ENCODE measurements at places on chromosomes 2 and 18.

DNA sequence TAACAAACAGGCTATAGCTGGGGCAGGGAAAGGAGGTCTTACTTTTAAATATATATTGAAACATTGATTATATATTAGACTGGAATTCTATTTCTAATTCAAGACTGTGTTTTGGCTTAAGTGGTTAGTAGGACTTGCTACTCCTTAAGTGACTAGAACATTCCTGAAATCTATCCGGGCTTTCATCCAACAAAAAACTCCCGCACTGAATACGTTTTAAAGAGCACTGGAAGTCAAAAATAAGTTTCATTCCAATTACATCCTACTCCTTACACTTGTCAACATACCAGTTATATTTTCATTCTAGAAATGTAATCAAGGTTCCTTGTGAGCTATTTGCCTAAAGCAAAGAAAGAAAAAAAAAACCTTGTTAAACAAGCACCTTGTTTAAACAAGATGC, 204.6 kb downstream of the SP3 start:
- DNase-seq, result no peak

GRCh38 chr18:24656551-24657443, 196.4 kb downstream of the HRH4 start:
- no peak for DNase-seq

- DNase-seq, result no peak
Measured at GRCh38 chr2:101007415-101008345, 5.6 kb downstream of the RPL31 start.

GRCh38 chr2:156115338-156115737, 217.2 kb downstream of the NR4A2 start:
- DNase-seq, result peak; percentile 9

GRCh38 chr2:68708629-68709028, 26.0 kb upstream of the ARHGAP25 start:
- DNase-seq, result no peak

DNA sequence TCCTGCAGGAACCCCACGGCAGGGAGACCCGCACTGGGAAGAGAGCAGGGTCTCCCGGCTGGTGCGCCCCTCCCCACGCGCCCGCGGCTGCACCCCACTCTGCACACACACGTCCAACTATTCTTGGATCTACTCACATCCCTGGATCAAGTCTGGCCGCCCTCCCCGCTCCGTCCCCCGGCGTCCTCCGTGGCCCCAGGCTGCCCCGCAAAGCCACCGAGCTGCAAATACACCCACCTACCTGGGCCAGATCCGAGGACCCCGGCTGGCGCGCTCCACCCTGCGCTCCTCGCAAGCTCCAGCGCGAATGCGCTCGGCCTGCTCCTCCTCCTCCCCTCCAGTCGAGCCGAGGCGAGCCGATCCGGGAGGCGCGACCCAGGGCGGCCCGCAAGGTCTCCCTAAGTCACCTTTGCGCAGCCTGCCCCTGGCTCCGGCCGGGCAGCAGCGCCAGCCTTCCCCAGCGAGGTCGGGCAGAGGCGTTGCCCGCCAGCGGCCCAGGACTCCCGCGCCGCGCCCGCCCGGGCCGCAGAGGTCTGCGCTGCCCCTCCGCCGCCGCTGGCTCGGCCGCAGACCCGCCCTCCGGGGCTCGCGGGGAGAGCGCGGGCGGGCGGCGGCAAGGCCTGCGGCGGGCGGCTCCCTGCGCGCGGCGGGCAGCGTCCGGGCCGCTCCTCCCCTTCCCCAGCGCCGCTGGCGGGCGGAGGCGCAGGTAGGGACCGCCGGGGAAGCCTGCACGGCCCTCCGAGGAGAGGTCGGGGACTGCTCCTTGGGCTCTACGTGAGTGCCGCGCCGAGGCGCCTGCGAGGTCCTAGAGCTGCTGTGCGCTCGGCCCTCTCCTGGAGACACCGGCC, 126.0 kb downstream of the OSBPL1A start:
- DNase-seq, result peak; percentile 71

DNA sequence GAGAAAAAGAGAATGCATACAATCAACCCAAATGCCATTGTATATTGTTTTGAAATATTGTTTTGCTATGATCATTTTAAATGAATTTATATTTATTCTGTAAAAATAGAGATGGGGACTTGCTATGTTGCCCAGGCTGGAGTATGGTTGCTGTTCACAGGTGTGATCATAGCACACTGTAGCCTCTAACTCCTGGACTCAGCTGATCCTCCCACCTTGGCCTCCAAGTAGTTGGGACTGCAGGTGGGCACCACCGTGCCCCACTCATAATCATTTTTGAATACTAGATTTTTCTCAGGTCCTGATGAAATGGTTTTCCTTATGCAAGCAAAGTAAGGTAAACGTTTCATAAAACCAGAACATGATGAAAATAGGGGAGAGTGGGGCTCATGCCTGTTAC, 46.3 kb downstream of the TMEM17 start:
- no peak for DNase-seq

GRCh38 chr2:6787376-6787775, 78.3 kb downstream of the CMPK2 start:
- DNase-seq, result no peak

- peak; percentile 14 for DNase-seq
Measured at GRCh38 chr2:147331790-147332419, 512.9 kb upstream of the ACVR2A start.

DNA sequence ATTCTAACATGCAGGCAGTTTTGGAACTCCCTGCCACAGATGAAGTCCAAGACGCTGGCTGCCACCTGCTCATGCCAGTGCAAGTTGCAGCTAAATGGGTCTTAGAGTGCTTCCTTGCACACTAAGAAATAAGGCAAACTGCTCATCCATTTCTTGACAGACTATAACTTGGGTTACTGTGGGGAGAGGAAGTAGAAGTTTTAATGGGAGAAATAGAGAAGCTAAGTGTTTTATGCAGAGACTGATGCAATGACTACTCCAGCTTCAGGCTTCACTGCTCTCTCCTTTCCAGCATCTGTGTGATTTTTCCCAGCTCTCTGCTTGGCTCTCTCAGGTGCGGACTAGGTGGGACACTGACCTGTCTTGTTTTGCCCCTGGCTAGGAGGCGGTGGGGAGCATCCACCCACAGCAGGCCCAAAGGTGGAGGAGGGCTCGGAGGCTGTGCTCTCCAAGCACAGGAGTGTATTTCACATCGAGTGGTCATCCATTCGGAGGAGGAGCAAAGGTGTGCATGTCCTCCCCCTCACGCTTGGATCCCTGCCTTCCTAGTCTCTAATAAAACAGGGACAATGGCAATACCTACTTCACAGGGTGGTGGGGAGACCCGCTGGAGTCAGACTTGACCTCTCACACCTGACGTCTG, 48.2 kb downstream of the SLC14A2 start:
- no peak for DNase-seq

GRCh38 chr2:102848366-102848839, 86.6 kb downstream of the TMEM182 start:
- peak; percentile 99 for DNase-seq

GRCh38 chr2:133522204-133522603, 46.1 kb downstream of the NCKAP5 start:
- no peak for DNase-seq

DNA sequence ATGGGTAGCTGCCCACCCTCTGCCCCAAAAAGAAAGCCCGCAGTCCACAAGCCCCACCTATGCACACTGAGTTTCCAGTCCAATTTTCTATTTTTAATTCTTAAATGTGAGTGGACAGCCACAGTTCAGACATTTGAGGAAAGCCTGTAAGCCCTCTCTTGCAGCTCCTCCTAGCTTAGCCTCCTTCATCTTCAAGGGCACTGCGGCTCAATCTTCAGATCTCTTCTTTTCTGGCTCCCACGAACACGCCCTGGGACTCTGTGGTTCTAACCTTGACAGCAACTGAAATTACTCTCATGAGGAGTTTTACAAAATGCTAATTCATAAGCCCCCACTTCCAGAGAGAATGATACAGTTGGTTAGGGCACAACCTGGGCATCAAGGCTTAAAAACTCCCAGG, 144.0 kb downstream of the MSH2 start:
- DNase-seq, result no peak

GRCh38 chr18:5197461-5197860, 404 bp upstream of the AKAIN1 start:
- DNase-seq, result peak; percentile 32

- no peak for DNase-seq
Measured at GRCh38 chr2:72497763-72498162, 328.1 kb downstream of the EXOC6B start.

DNA sequence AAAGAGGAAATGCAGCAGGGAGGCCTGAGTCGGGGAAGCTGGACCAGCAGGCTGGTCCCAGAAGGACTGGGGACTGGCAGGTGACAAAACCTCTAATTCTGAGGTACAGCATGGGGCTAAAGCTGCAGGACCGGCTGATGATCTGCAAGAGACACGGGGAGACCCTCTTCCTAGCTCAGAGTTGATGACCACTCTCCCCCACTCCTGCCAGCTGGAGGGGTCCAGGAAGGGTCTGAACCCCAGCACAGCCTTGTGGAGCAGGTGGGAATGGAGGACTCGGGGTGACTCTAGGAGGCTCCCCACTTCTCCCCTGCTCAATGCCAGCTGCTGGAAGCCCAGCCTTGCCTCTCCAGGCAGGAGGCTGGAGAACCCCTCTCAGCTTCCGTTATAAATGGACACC, 67.7 kb downstream of the TWIST2 start:
- no peak for DNase-seq
